ENCODE measurements at places on chromosomes 6 and 20.

DNA sequence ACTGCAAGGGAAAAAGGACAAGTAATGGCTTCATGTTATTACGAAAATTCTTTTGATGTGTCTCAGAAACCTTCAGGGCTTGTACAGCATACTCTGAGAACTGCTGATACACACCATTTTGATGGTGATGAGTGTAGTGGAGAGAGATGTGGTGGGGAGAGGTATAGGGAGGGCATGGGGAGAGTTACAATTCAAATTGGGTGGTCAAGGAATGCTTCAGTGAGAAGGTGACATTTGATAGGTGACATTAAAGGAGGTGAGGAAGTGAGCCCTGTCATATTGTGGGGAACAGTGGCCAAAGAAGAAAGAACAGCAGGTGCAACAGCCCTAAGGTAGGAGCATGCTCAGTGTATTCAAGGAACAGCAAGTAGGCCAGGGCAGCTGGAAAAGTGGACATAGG lies 318.9 kb downstream of the CLIC5 start:
- DNase-seq, result no peak

DNA sequence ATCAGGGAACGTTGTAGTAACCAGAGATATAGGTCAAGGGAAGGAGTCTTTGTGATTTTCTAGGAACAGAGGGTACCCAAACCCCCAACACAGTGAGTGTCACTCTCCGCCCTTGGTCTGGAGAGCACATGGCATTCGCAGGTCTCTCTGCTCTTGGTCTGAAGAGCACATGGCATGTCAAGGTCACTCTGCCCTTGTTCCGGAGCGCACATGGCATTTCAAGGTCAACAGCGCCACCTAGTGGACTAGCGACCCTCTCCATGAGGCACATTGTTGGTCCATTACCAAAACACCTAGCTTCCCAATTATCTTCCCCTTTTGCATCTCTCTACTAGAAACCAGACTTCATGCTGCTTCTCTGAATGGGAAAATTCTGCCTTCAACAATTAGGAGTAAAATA lies 260.0 kb downstream of the C6orf118 start:
- DNase-seq, result no peak

- DNase-seq, result no peak
Measured at GRCh38 chr6:130046671-130047070, 28.3 kb downstream of the L3MBTL3 start.

- no peak for DNase-seq
Measured at GRCh38 chr20:53036992-53037391, 64.8 kb downstream of the TSHZ2 start.

DNA sequence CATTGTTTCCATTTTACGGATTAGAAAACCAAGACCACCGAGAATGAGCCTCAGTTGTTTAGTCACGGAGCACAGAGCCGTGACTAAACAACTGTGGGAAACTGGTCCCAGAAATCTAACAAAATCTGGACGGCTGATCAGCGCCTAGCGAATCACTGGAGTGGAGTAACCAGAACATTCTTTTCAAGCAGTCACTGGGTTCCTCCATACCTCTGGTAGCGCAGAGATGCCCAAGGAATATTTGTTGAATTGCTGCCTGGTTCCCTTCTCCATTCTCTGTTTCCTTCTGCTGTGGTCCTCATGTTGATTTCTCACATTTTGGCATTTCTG lies 62.0 kb downstream of the GPX5 start:
- no peak for DNase-seq

- no peak for DNase-seq
Measured at GRCh38 chr6:26383624-26384417, 913 bp downstream of the BTN2A2 start.

GRCh38 chr6:35218021-35218420 lies 4.3 kb downstream of the SCUBE3 start:
- DNase-seq, result no peak

DNA sequence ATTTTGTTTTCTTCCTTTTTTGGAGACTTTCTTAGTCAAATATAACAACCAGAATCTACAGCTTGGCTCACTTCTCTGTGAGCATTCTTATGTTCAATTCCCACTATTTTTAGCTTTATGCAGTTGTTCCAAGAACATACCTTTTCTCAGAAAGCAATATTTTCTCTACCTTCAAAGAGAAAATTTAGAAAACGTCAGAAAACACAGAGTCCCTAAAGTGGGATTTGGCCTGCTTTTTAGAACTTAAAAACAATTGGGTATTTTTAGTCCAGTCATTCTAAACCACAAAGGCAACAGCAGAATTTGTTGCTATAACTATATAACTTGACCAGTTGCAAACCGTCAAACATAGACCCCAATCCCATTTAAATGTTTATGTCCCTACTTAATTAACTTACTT lies 133.1 kb downstream of the MOXD1 start:
- no peak for DNase-seq

DNA sequence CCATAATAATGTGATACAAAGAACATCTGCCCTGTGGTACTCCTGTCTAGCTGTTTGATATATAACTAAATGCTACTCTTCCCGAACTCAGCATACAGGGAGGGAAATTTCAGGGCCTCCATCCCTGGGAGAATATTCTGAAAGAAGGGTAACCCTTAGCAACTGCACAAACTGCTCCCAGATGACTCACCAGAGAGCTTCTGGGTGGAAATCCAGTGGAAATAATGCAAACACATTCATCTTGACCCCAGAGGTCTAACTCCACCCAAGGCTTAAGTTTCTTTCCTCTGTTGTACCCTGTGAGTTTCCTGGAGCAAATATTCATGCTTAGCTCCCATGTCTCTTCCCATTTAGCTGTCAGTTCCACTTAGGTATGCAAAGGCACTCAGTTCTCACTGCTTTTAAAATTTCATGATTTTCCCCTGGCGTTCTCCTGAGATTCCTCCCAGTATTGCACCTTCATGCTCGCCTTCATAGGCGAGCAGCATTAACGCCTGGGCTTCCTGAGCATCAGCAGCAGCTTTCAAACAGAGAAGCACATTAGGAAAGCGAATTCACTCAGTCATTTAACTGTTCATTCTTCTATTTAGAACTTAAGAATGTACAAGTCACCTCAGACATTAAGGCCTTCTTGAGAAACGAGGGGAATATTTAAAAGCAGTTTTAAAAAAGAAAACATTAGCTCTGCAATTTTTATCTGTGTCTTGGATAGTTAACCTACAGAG lies 43.8 kb upstream of the LAMA4 start:
- no peak for DNase-seq

DNA sequence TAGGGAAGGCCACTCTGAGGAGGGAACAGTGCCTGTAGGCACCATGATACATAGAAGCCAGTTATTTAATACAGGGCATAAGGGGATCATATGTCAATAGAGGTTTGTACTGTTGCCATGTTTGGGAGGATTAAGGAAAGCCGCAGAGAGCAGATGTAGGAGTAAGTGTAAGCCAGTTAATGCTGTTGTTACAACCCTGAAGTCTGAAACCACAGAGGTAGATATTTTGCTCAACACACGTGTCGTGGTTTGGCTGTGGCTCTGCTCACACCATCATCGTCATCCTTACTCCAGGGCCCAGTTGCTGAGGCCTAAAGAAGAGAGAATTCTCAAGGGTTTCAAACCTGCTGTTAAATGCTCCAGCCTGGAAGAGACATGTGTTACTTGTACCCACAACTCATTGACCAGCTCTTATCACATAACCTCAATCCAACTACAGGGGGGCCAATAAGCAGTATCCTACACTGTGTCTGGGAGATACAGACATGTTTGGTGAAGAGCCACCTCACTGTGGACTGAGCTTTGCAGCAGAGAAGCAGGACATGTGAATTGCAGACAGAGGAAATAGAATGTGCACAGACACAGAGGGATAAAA lies 31.0 kb upstream of the PSMF1 start:
- no peak for DNase-seq

DNA sequence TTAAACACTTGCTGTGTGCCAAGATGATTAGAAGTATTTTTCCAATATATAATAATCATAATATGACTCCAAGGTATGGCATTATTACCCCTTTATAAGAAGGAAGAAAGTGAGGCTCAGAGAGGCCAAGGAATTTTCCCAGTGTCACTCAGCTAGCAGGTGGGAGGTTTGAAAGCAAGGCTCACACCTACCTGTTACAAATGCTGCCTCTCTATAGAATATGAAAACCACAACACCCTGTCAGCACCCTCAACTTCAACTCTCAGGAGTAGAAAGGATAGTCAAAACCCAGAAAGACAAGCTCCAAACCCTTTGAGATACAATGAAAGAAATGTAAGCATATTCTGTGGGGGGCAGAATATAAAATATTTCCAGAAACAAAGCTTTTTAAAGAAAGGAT lies 76.7 kb downstream of the LAMP5 start:
- no peak for DNase-seq

- no peak for DNase-seq
Measured at GRCh38 chr6:116330511-116330910, 40.2 kb upstream of the DSE start.

DNA sequence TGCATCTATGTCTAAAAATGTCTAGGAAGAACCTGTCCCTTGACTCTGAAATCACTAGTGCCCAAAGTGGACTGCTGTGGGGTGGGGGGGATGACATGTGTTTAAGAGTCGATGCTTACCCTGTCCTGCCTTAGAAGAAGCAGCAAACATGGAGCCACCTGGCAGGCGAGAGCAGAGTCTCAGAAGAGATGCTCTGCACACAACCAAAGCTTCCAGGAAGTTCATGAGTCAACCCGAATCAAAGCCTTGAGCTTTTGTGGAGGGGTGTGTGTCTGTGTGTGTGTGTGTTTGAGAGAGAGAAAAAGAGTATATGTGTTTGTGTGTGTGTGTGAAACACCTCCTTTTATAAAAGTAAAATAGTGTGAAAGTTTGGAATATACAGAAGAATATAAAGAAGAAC lies 269.9 kb downstream of the ALDH8A1 start:
- no peak for DNase-seq

- DNase-seq, result no peak
Measured at GRCh38 chr6:12312736-12313135, 22.6 kb downstream of the EDN1 start.

Data from stimulated activated CD8-positive, alpha-beta memory T cell treated with anti-CD3 and anti-CD28 coated beads, Interleukin-4, amount 100 ng/mL, for 4 hours (primary cell).